ENCODE measurements at places on chromosomes 5 and 9.

- DNase-seq: no peak
Observed at GRCh38 chr5:131068893-131069643, 96.0 kb downstream of the HINT1 start.

GRCh38 chr9:75149841-75150241, 61.5 kb downstream of the OSTF1 start:
- DNase-seq: no peak

- DNase-seq: no peak
Observed at GRCh38 chr5:118314931-118315330, 673.4 kb downstream of the DTWD2 start.

- DNase-seq: peak; percentile 84
Observed at GRCh38 chr5:150642567-150642927, 2.1 kb downstream of the SYNPO start.

DNA sequence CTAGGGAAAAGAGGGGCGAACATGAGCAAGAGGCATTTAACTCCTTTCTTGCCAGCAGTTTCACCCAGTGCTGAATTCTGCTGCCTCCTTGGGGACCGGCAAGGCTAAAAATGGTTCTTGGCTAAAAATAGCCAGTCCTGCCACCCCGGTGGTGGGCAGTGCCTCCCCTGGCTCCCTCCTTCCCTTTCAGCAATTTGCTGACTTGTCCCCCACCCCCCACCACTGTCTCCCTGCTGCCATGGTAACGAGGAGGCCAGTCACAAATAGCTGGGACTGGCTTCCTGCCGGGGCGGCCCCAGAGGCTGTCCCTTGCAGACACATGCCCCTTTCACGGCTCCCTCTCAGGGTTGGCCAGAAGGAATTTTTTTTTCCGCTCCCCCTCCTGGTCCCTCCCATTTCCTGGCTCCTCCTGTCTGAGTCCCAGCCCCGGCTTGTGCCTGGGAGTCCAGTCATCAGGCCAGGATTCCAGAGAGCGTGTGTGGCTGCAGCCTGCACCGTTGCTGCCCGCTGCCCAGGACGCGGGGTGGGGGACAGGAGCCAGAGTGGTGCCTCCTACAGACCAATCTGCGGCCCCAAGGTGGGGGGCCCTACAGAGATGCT, 130.3 kb downstream of the RGS3 start:
- DNase-seq: peak; percentile 99

DNA sequence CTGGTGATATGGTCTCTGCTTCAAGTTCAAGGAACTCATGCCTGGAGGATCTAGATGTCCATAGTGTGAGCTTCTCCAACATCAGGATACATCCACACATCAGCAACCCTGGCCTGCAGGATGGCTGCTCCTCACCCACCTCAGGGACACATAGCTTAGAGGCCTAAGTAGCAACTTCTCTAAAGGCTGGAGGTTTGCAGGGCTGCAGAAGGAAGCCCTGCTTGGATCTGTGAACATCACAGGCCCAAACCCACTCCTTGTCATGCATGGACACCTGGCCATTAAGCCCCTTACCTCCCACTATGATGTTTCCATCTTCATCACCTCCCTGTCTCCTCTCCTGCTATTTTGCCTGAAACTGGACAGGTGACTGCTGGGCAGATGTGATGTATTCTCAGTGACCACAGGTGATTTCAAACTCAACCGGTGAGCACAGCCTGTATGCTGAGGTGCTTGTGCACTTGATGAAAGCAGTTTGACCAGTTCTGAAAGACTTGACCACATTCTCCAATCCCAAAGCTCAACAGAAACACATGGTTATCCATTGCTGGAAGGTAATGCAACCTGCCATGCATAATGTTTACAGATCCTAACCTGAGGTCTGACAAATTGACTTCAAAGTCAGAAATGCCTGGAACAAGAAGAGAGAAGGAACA, 205.2 kb downstream of the FSTL4 start:
- no peak for DNase-seq

GRCh38 chr5:164934039-164934438, 1428.6 kb downstream of the MAT2B start:
- DNase-seq: peak; percentile 4

- no peak for DNase-seq
Observed at GRCh38 chr5:74951865-74952264, 85.7 kb upstream of the FAM169A start.
